ENCODE measurements at places on chromosomes 5 and 9. TPM values are rescaled to one million over a fixed set of nuclear protein-coding genes. Genes with fewer than 3 reads are reported as not detected.

The EPB41L4A gene
- total RNA-seq, result 4.8 TPM

The PCDHGA10 gene
- 12.5 TPM for total RNA-seq

The KCNV2 gene
- not detected for total RNA-seq

The GHR gene
- 0.20 TPM for total RNA-seq

The OTP gene
- not detected for total RNA-seq

The SLC46A2 gene
- total RNA-seq, result not detected

The C5 gene
- total RNA-seq, result 0.20 TPM

The SLC1A3 gene
- 18.6 TPM for total RNA-seq

The IER5L gene
- 1.0 TPM for total RNA-seq

The MOB3B gene
- 9.8 TPM for total RNA-seq

The FAXDC2 gene
- total RNA-seq, result 3.0 TPM

The PCDHGB4 gene
- 3.8 TPM for total RNA-seq

The SECISBP2 gene
- total RNA-seq, result 62.7 TPM

The NEURL1B gene
- 3.6 TPM for total RNA-seq

The FIBCD1 gene
- total RNA-seq, result 6.2 TPM

The MARCHF6 gene
- 114 TPM for total RNA-seq

The TAF1L gene
- total RNA-seq, result not detected

The PCDHGC4 gene
- total RNA-seq, result 4.0 TPM

The SPINK5 gene
- total RNA-seq, result 6.0 TPM

The SOX30 gene
- total RNA-seq, result 0.13 TPM

The DMRT3 gene
- not detected for total RNA-seq

The ZBED3 gene
- 7.8 TPM for total RNA-seq

The GADD45G gene
- total RNA-seq, result 6.8 TPM

The SELENOP gene
- total RNA-seq, result 8.5 TPM

The FCN2 gene
- not detected for total RNA-seq

The SPARC gene
- 323 TPM for total RNA-seq

The GLRA1 gene
- total RNA-seq, result not detected

The PTGR1 gene
- 43.5 TPM for total RNA-seq

The IL13 gene
- total RNA-seq, result not detected

The SLC36A2 gene
- 0.07 TPM for total RNA-seq

The SPOUT1 gene
- total RNA-seq, result 91.8 TPM

The RGS7BP gene
- 0.31 TPM for total RNA-seq

The TOR1B gene
- 18.7 TPM for total RNA-seq

The CACFD1 gene
- 20.0 TPM for total RNA-seq

The SHOC1 gene
- not detected for total RNA-seq

The OTULINL gene
- 7.0 TPM for total RNA-seq

The DPYSL3 gene
- total RNA-seq, result 510 TPM

The STX17 gene
- 21.2 TPM for total RNA-seq

The SLC12A7 gene
- 30.8 TPM for total RNA-seq

The CTNNA1 gene
- total RNA-seq, result 378 TPM

The LVRN gene
- total RNA-seq, result 0.09 TPM

The EIF4E1B gene
- 1.3 TPM for total RNA-seq

The FOXD4L6 gene
- total RNA-seq, result 0.13 TPM

The IFNA13 gene
- total RNA-seq, result not detected

The DAPK1 gene
- total RNA-seq, result 79.4 TPM

The ZNF883 gene
- 10.7 TPM for total RNA-seq

The IL9 gene
- not detected for total RNA-seq

The CCL27 gene
- 0.28 TPM for total RNA-seq

The COL15A1 gene
- total RNA-seq, result not detected

The DMGDH gene
- total RNA-seq, result 0.37 TPM

The AMBP gene
- total RNA-seq, result 0.81 TPM

The SPRY4 gene
- total RNA-seq, result 92.4 TPM
